ENCODE measurements at places on chromosomes 4 and X. TPM values are rescaled to one million over a fixed set of nuclear protein-coding genes. Genes with fewer than 3 reads are reported as not detected.

BEND4 gene
- polyA plus RNA-seq, result not detected

NRK gene
- polyA plus RNA-seq, result 0.35 TPM

HTRA3 gene
- polyA plus RNA-seq, result not detected

MAGEB10 gene
- polyA plus RNA-seq, result not detected

ADH4 gene
- not detected for polyA plus RNA-seq

GPC4 gene
- polyA plus RNA-seq, result 2.2 TPM

ANK2 gene
- polyA plus RNA-seq, result 0.06 TPM

NKX6-1 gene
- polyA plus RNA-seq, result not detected

SLC6A14 gene
- 0.74 TPM for polyA plus RNA-seq

TBC1D8B gene
- polyA plus RNA-seq, result 3.3 TPM

TRIM2 gene
- 12.2 TPM for polyA plus RNA-seq

- no peak for DNase-seq
These were observed 66.9 kb upstream of the MMAA start for GRCh38 chr4:145552181-145552822.

DNA sequence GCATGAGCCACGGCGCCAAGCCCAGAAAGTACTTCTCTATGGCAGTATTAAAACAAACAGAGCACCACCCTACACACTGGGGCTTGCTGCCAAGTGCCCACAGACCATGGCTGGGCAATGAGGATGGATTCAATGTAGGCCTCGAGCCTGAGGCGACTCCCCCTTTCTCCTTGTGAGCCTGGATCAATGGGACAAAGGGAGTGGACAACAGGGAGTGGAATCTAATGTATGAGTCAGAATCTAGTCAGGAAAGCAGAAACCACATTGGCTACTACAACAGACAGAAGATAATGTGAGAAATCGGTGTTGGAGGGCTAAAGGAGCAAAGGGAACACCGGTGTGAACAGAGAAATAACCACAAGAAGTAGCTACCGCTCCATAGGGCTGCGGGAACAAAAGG lies 37.7 kb upstream of the OCIAD2 start:
- DNase-seq, result peak; percentile 88

GRCh38 chr4:5357870-5358269 lies 306.6 kb downstream of the STK32B start:
- no peak for DNase-seq

DNA sequence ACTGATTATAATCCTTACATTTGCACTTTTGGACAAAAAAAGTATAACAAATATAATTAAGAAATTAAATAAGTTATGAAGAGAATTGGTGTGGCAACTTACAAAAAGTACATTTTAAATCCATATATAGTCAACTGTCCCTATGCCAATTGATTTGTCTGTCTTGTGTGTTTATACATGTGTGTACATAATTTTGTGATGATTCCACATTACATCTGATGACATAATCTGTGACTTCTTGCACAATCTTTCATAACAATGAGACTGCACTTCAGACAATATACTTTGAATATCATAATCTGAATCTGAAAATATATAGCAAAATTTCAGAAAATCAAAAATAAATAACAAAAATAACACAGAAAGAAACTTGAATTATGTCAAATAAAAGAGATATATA lies 953.4 kb downstream of the FAT4 start:
- no peak for DNase-seq

DNA sequence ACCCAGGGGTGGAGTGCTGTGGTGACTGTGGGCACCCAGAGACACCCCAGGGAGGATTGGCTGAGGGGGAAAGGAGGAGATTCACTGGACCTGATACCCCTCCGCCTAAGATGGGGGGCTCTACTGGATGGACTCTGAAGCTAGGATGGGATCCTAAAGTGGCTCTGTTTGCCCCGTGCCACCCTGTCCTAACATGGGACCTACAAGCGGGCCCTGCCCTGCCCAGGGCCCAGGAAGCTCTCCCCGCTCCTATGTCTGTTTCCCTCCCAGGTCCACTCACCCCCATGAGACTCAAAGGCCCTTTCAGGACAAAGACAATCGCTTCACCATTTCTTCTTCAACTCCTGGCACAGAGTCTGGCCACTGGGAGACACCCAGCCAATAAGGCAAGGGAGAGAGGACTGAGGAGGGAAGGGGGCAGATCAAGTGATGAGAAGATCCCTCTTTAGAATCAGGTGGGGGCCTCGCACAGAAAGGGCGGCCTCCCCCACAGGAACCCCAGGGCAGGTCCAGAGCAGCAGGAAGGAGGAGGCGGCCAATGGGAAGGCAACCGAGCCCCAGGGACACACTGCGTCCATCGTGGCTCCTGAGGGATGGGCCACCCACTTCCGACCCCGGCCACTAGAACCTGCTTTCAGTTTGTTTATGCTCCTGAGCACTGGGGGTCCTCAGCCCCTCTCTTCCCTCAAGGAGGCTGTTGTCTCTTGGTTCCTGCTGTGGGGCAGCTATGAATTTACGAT lies 155.4 kb downstream of the AFAP1 start:
- DNase-seq, result no peak

GRCh38 chr4:47031011-47031678 lies at the start of gene GABRB1:
Gene GABRB1 (plus strand): TSS chr4:47031567.
- DNase-seq, result no peak

- no peak for DNase-seq
These were observed 91.5 kb downstream of the ATRX start for GRCh38 chrX:77694491-77694890.

DNA sequence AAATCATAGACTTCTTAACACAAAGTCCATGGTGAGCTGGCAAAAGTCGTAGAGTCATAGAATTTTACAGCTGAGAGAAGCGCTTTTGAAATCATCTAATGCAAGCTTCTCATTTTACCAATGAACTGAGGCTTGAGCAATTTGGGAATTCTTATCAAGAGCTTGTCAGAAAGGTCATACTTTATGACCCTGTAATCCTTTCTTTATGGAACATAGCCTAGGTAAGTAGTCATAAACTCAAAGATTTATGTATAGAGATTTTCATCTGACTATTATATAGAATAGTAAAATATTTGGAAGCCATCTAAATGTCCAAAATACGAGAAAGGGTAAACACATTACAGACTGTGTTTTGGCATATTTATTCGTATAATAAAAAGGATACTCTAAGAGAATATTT lies 563.5 kb downstream of the PCDH7 start:
- DNase-seq, result no peak

GRCh38 chrX:15785176-15785750 lies 5.0 kb upstream of the ZRSR2 start:
- no peak for DNase-seq

DNA sequence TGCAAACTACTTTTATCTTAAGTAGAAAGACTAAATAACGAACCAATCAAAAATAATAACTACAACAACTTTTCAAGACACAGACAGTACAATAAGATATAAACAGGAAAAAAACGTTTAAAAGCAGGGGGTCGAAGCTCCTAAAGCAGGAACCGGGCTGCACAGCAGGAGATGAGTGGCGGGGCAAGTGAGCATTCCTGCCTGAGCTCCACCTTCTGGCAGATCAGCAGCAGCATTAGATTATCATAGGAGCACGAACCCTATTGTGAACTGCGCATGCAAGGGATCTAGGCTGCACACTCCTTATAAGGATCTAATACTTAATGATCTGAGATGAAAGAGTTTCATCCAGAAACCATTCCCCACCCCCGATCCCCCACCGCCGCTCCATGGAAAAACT lies 146.2 kb downstream of the TEX11 start:
- no peak for DNase-seq

DNA sequence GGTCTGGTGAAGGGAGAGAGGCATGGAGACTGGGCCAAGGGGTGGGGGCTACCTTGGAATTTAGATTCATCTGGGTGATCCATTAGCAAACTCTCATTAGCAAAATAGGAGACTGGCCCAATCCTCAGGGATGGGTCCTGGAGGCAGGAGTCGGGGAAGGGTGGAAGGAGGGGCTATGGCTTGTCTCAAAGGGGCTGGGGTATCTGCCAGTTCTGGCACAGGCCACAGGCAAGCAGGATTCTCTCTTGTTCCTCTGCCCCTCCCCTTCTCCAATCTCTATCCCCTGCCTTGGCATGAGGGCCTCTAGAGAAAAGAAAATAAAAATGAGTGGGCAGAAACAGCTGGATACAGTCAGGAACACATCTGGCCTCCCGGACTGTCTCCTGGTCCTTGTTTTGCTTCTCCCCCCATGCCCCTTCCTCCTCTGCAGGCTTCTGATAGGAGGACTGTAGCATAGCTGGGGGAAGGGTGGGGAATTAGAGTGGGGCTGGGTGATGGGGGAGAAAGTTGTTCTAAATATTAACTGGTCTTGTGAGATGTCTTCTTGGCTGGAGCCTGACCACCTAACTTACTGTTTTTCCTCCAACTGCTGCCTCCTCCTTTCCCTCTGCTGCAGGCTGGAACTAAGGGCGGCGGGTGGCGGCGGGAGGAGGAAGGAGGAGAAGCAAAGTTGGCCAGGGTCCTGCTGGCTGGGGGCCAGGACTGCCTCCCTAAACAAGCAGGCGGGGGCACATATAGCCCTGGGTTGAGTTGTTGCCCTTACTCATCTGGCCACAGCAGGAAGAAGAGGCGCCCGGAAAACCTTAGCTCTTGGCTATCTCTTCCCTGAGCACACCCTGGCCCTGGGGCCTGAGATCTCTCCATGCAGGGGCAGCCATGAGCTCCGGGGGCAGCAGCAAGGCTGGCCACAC lies 53.3 kb upstream of the LAS1L start:
- no peak for DNase-seq

DNA sequence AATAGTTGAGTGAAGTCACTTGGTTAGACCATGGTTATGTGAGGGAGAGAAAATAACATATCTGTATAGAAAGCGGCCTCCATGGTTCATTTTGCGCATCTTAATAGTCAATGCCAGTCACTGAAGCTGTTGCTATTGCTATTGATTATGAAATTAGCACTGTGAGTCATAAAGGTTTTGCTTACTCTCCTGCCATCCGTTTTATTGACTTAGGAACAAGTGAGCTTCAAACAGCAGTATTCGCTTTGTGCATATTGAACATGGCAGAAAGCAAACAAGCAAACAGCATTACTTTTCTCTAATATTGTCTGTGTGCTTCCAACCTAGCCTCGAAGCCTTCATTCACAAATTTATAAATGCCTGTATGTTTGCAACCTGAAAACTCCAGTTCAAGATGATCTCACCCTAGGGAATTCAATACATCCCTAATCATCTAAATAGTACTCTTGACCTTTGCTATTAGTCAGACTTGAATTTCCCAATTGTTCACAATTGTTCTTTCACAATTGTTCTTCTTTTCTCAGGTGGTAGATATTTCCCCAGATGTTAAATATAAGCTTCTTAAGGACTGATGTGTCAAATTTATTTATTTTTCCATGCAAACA lies 55.9 kb upstream of the GABRA2 start:
- no peak for DNase-seq

DNA sequence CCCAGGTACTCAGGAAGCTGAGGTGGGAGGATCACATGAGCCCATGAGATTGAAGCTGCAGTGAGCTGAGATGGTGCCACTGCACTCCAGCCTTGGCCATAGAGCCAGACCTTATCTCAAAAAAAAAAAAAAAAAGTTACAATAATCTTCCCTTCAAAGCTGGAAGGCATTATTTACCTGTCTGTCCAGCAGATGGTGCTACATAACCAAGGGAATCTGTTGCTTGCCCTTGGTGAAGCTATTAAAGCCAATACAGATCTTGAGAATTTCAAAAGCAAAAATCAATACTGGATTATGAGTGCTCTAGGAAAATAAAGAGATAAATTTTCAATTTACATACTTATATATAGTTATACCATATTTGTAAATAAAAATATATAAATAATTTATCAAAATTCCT lies 25.9 kb downstream of the PKD2 start:
- DNase-seq, result no peak

GRCh38 chr4:56979421-56980072 lies 851 bp downstream of the POLR2B start:
- DNase-seq, result no peak

DNA sequence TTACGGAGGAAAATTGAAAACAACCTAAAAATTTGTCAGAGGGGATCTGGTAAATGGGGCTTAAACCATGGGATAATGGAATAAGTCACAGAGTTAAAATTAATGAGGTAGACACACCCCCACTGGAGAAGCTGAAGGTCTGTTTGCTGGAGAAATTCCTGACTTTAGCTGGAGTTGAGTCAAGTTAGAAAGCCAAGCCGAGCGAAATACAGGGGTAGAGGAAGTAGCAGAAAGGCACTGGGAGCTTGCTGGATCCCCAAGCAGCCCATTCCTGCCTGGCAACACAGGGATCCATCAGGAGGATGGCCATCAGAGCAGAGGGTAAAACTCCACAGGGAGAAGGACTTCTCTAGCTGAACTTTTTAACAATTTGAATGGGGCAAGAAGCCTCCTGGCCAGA lies 163.8 kb downstream of the ATRX start:
- no peak for DNase-seq

- DNase-seq, result no peak
These were observed 1850.2 kb upstream of the AGA start for GRCh38 chr4:179292468-179292867.

DNA sequence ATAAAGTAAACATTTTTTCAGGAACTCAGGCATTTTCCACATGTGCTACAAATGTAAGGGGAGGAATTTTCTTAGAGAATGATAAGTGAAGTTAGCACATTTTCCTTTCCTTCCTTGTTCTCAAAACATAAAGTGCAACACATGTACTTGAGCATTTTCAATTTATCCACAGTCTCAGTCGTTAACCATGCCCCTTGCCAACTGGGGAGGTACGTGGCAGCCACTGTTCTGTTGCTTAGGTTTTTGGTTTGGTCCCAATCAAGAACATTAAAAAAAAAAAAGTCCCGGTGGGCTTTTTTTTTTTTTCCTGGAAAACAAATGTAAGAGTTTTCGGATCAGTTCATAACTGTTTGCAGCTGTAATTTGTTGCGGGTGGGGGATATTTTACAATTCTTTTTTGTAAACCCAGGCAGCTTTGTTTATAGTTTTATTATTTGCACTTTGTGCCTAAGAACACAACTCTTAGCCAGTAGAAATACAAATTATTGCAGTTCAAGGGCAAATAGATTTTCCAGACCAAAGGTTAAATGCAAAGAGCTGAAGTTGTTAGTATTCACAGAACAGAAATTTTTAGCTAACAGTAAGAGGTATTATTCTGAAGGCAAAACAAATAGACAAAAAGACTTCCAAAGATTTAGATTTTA lies 112.1 kb upstream of the NAP1L5 start:
- DNase-seq, result no peak

DNA sequence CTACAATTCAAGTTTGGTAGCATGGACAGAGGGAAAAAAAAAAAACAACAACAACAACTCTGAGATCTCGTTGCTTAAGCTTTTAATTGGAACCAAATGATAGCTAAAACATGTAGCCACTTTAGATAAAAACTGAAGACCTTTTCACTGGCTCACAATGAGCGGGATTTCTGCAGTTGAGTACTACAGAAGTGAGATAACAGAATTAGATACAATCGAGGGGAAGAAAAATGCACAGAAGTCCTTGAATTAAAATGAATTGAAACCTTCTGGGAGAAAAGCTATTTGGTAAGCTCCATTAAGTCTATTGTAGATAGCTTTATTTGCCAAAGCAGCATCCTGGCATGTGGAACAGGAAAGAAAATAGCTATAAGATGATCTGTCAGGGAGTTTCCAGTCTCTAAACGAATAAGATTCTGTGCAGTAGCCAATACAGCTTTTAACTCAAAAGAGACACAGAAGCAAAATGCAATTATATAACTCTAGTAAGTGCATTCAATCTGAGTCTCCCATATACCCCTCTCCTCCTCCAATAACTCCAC lies 248.5 kb downstream of the ENOX2 start:
- no peak for DNase-seq

- DNase-seq, result no peak
These were observed 32.2 kb downstream of the ZNF275 start for GRCh38 chrX:153366119-153366518.

All from keratinocyte (primary cell).